Kidney tubule cell (primary cell): ENCODE measurements at places on chromosomes 1 and 21.

- no peak for DNase-seq
Measured at GRCh38 chr1:226846786-226847185, 23.6 kb upstream of the PSEN2 start.

- no peak for DNase-seq
Measured at GRCh38 chr1:57784356-57784755, 360.5 kb upstream of the DAB1 start.

GRCh38 chr21:44874497-44875315 lies 1.2 kb upstream of the PTTG1IP start:
- peak; percentile 63 for DNase-seq

- peak; percentile 14 for DNase-seq
Measured at GRCh38 chr1:29805122-29805895, 569.0 kb downstream of the PTPRU start.

GRCh38 chr1:184445997-184446396 lies 59.2 kb downstream of the C1orf21 start:
- DNase-seq = no peak

GRCh38 chr1:83060651-83061390 lies 938.1 kb downstream of the TTLL7 start:
- no peak for DNase-seq

DNA sequence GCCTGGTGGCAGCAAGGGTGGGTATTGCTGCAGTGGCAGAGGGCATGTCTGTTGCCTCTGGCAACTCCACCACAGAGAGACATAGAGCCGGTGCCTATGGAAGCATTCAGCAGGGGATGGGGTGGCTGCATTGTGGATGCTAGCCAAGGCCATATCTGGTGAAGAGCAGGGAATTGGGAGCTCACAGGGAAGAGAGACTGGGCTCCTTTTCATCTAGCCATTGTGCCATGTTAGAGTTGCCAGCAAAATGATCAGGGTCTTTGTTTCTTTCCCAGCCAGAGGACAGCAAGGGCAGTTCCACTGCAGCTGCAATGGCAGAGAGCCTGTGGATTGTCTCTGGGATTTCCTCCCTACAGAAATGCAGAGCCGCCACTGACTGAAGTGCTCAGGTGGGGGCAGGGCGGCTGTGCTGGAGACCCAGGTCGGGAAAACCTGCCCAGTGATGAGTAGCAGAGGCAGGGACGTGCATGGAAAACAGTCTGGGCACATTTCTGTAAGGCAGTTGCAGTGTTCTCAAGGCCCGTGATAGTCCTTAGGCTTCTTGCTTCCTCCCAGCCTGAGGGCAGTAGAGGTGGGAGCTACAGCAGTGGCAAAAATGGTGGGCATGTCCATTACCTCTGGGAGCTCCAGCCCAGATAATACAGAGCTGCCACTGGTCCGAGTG lies 40.2 kb upstream of the CYP4X1 start:
- DNase-seq = no peak

DNA sequence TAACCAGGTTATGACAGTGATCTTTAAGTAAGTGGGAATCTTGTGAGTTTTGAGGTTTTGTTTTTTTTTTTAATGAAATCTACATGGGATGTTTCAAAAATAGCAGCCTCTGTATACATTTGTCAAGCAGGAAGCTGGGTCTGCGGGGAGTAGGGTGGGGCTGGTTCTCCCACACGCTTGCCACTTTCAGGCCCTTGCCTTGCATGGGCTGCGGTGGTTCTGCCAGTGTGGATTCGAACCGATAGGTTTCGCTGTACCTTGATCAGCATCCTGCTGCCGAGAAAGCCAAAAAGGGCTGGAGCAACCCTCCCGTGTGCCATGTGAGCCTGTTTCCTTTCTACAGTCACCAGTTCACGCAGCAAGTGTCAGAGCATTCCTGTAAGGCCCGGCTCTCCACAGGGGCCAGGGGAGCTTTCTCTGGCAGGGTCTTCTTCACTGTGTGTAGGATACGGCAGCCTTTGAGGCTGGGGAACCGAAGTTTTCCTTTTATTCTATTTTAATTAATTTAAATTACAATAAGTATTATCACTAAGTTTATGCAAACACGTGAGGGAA lies 79.2 kb upstream of the SAMD11 start:
- no peak for DNase-seq

DNA sequence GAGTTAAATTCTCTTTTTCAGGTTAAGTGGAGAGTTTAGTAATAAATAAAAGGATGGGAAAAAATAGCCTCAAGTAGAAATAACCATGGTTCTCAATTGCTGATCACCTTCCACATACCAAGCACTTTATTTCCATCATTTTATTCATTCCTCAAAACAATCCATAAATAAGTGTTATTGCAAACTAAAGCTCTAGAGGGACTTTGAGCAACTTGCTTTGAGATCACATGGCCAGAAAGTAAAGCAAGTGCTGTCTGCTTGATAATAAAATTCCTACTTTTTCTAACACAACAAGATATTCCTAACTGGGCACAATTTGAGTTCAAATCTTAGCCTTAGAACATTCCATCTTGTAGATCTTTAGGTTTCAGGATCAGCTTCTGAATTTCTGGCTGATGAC lies 97.1 kb upstream of the C1orf87 start:
- no peak for DNase-seq

DNA sequence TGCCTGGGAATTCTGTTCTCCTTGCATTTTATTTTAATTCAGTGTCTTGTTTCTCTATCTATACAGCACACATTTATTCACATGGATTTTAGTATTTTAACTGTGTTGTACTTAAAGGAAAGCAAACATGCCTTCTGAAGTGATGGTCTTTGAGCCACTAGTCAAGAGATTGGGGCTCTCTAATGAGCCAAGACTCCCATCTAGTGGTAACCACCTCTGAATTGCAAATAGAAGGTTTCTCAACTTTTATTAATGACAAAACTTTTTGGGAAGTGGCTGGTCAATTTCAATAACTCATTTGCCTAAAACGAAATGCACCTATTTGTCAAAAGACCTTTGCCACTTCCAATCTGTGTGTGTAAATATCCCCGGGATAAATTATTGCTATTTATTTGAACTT lies 199.6 kb downstream of the LTN1 start:
- DNase-seq = peak; percentile 43

DNA sequence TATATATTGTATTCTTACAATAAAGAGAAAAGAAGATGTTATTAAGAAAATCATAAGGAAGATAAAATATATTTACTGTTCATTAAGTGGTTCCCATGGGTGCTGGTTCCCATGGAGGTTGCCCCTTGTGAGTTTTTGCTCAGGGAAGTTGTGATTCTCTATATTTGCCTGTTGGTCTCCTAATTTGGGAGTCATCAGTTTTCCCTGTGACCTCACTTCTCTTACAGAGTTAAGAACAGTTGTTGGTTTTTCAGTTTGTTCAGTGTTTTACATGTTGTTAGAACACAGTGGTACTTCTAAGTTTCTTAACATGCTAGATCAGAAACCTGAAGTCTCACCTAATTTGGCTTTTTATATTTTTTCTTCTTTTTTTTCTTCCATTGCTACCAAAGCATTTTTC lies 109.2 kb downstream of the OSBPL9 start:
- DNase-seq = no peak

GRCh38 chr1:27789540-27790041 lies 16.6 kb downstream of the STX12 start:
- DNase-seq = peak; percentile 10

GRCh38 chr1:157147906-157148700 lies 9.9 kb upstream of the ETV3 start:
- DNase-seq = peak; percentile 38

- DNase-seq = no peak
Measured at GRCh38 chr1:186750257-186750656, 70.0 kb upstream of the PTGS2 start.

- peak; percentile 57 for DNase-seq
Measured at GRCh38 chr1:169550294-169550693, 36.0 kb downstream of the F5 start.

GRCh38 chr21:43803558-43804300 lies 14.4 kb downstream of the RRP1 start:
- DNase-seq = no peak

DNA sequence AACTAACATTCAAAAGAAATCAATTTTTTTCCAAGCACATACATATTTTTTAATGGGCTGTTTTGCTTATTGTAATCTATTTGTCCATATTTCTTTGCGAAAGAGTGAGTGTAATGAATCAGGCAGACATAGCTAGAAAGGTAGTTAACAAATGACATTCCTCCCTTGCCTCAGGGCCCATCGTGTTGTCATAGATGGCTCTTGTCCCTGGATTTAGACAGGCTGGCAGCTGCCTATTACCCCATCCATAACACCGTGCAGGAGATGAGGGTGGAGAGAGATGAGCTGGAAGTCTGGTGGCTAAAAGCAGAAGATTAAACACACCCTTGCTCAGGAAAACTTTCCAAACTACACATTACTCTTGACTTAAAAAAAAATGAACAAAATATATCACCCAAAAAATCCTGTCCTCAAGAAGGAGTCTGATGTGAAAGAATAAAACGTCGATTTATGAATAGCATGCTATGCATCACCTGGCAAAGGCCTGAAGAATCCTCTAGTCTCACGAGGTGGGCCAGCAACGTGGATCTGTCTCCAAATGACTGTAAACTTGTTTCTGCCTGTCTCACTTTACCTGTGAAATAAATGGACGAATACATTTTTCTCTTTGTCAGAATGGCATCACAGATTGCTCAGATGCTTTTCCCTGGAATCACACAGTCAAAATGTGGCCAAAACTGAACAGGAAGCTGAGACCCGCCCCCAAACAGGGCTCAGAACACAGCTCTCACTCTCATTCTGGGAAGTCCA lies 55.7 kb downstream of the C21orf91 start:
- no peak for DNase-seq

- DNase-seq = peak; percentile 85
Measured at GRCh38 chr1:115133440-115133839, 44.1 kb upstream of the TSPAN2 start.

GRCh38 chr1:226870026-226870400 lies 403 bp upstream of the PSEN2 start:
- DNase-seq = no peak

GRCh38 chr1:84156210-84156621 lies 12.1 kb downstream of the PRKACB start:
- DNase-seq = peak; percentile 80
